Lung microvascular endothelial cell (primary cell): ENCODE measurements at places on chromosomes 6 and 20. TPM values are rescaled to one million over a fixed set of nuclear protein-coding genes. Genes with fewer than 3 reads are reported as not detected.

GRCh38 chr6:37704923-37705238, 7.2 kb upstream of the MDGA1 start:
- no peak for DNase-seq

The SLC26A8 gene
- not detected in 2 replicates for total RNA-seq

GRCh38 chr20:3652676-3653596, 10.3 kb downstream of the GFRA4 start:
- no peak for DNase-seq

DNA sequence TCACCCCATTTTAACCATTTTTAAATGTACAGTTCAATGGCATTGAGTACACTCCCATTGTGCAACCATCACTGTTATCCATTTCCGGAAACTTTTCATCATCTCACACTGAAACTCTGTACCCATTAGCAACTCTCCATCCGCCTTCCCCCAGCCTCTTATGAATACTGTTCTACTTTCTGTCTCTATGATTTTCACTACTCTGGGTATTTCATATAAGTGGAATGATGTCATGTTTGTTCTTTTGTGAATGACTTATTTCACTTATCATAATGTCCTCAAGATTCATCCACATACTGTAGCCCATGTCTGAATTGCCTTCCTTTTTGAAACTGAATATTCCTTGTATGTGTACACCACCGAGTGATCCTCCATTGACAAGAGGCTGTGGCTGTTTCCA, 92.9 kb upstream of the TOX2 start:
- DNase-seq, result no peak

The LHFPL5 gene
- total RNA-seq, result not detected in 2 replicates

DNA sequence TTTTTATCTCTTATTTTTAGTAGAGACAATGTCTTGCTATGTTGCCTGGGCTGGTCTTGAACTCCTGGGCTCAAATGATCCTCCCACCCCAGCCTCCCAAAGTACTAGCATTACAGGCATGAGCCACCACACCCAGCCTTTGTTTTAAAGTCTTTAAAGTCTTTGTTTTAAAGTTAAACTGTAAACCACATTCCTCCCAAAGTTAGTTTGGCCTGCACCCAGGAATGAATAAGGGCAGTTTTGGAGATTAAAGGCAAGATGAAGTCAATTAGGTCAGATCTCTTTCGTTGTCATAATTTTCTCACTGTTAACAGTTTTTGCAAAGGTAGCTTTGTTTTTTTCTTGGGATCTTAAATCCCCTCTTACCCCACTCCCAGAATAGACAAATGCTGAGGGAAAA, 63.8 kb downstream of the UBR2 start:
- DNase-seq, result no peak

DNA sequence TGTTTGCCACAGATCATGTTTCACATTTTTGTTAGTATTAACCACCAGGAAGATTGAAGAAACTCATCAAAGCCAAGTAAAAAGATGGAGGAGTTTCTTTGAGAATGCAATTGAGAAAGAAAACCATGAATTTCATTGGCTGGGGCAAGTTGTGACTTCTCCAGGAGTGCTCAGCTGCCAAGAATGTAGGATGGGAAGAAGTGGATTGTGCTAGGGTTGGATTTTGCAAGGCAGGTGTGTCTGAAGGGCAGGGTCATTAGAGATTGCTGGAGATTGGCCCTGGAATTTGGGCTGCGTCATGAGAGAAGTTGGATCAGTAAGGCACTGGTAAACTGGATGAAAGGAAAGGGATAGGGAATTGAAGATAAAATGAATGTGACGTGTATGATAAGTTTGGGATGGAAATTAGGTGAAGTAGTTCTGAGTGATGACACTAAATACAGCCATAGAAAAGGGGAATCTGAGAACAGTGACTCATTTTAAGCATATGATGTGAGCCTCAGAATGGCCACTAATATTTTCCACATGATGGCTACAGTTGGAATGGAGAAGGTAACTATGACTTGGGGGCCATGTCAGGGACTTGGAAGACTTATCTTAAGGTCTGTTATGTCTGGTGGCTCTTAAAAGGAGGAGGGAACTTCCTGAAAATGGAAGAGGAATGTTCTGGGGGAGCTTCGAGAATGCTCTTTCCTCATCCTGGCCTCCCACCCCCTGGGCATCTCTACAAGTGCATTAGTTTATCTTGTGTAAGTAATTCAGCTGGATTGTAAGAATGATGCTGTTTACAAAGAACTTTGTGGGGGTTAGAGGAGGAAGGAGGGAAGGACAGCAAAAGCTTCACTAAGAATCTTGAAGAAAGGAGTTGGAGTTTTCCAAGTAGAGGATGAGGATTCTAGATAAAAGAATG, 27.8 kb upstream of the ERVFRD-1 start:
- no peak for DNase-seq
